ENCODE measurements at places on chromosomes 12 and 14.
A peak's percentile ranks its signal among the peaks of the same experiment; 100 is the strongest.

DNA sequence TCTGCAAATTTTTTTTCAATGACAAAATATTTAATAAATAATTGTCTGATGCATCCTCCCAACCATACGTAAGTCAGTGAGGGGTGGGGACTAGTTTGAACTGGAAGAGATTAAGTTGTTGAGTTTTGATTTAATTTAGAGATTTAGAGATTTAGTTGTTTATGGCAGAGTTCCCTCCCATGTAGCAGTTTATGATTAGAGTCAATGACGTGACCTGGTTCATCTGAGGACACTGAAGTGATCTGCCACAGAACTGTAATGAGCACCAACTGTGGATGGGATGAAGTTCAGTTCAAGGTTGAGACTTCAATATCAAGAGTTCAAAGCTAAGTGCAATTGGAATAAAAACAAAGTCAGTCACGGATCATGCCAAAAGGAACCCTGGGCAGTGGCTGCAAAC, 609.3 kb downstream of the NOVA1 start:
- no peak for DNase-seq

GRCh38 chr14:77225892-77226557, 44.4 kb downstream of the TMEM63C start:
- no peak for DNase-seq

DNA sequence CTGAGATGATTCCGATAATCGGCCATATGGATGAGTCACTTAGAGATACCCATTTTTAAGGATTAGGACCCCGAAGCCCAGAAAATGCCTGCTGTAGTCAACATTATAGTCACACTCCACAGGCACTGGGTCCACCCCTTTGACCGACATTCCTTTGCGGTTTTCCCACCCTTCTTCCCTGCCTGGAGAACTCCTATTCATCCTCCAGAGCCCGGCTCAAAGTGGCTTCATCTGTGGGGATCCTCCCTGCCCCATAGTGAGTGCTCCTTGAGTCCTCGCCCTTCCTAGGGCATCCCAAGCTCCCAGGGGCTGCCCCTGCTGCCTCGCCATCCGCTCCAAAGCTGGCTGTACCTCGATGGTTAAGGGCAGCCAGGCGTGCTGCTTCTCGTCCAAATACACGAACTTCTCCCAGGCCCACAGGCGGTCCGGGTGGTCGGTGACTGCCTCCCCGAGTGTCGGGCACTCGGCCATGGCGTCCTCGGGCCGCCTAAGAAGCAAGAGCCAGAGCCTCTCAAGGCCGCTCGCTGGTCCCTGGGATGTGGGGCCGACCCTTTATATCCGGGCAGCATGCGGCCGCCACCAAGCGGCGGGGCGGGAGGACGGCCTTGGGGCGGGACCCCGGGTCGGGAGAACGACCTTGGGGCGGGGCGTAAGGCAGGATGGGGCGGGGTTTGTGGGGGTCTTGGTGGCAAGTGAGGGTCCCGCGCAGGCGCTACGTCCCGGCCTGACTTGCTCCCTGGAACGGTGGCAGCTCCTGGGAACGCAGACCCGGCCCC, at the start of gene TCL1A:
TSS of gene TCL1A (minus strand) at position 530 of the 776 bp plus-strand sequence. CDS start at position 471, 59 bp downstream.
- DNase-seq, result no peak

DNA sequence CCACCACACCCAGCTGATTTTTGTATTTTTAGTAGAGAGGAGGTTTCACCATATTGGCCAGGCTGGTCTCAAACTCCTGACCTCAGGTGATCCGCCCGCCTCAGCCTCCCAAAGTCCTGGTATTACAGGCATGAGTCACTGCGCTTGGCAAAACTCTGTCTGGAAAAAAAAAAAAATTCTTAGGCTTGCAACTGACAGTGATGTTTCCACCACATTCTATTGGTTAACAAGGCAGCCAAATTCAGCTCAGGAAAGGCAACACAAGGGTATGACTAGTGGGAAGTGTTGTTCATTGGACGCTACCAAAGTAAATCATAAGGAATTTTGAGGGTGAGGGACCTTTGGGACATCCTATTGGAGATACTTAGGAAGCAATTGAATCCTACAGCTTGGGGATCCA, 2.9 kb upstream of the SBNO1 start:
- DNase-seq, result no peak

DNA sequence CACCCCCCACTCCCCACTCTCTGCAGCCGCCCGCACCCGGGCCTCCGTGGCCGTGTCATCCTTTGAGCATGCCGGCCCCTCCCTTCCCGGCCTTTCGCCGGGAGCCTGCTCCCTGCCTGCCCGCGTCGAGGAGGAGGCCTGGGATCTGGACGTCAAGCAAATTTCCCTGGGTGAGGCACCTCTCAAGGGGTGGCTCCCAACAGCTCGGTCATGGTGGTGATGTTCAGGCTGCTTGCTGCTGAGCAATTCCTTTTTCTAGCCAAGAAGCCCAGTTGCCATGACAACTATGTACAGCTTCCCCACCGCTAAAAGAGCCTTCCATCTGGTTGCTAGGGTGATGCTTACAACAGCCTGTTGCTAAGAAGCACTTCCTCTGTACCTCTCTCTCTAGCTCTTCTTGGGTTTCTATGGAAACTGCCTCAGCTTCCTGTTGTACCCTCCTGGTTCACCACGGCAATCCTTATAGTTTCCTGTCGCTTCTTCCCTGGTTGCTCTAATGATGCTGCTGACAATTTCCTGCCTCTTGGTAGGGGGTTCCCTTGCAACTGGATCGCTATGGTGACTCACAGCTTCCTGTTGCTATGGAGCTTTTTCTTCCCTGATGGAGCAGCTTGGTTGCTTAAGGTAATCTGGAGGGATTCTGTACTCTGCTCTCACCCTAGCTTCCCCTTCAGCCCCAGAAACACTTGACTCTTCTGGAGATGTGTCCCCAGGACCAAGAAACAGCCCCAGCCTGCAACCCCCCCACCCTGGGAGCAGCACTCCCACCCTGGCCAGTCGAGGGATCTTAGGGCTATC, 11.0 kb downstream of the ZNF219 start:
- peak; percentile 93 for DNase-seq

- no peak for DNase-seq
These were observed 8.6 kb upstream of the TMEM119 start for GRCh38 chr12:108606492-108606891.

DNA sequence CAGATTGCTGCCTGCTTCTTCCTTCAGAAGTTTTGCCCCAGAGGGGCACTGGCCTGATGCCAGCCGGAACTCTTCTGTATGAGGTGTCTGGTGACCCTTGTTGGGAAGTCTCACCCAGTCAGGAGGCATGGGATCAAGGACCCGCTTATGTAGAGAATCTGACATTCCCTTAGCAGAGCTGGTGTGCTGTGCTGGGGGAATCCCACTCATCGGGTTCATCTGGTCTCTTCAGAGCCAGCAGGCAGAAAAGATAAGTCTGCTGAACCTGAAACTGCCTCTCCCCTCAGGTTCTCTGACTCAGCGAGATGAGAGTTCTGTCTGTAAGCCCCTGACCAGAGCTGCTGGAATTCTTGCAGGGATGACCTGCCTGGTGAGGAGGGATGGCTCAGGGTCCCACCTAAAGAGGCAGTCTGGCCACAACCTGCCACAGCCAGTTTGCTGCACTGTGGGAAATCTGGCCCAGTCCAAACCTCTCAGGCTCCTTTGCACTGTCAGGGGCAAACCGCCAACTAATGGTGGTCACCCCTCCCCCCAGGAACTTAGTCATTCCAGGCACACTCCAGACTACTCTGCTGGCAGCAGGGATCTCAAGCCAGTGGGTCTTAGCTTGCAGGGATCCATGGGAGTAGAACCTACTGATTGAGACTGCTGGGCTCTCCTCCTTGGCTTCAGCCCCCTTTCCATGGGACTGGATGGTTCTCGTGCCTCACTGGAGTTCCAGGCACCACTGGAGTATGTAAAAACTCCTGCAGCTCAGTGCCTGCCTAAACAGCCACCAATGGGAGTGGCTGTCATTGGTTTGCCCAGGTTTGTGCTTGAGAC, 4.1 kb downstream of the CLEC2D start:
- peak; percentile 32 for DNase-seq

DNA sequence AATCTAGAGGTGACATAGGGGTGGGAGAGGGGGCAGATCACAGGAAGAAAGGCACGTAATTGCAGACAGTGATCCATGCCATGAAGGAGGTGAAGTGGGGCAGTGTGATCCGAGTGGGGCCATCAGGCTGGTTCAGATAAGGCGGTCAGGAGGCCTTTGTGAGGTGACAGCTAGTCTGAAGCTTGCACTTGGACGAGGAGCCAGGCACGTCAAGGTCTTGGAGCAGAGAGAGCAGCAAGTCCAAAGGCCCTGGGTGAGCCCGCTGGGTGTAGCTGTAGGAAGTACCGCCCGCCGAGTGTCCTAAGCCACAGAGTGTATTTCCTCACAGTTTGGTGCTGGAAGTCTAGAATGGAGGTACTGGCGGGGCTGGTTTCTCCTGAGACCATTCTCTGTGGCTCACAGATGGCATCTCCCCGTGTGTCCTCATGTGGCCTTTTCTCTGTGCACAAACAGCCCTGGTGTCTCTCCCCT, 23.6 kb downstream of the RHOF start:
- DNase-seq, result no peak

Measured in suppressor macrophage (primary cell).